Right ventricle myocardium inferior (tissue), 1 donor: ENCODE measurements at places on chromosomes 13 and 19. TPM values are rescaled to one million over a fixed set of nuclear protein-coding genes. Genes with fewer than 3 reads are reported as not detected.
A peak's percentile ranks its signal among the peaks of the same experiment; 100 is the strongest.

DNA sequence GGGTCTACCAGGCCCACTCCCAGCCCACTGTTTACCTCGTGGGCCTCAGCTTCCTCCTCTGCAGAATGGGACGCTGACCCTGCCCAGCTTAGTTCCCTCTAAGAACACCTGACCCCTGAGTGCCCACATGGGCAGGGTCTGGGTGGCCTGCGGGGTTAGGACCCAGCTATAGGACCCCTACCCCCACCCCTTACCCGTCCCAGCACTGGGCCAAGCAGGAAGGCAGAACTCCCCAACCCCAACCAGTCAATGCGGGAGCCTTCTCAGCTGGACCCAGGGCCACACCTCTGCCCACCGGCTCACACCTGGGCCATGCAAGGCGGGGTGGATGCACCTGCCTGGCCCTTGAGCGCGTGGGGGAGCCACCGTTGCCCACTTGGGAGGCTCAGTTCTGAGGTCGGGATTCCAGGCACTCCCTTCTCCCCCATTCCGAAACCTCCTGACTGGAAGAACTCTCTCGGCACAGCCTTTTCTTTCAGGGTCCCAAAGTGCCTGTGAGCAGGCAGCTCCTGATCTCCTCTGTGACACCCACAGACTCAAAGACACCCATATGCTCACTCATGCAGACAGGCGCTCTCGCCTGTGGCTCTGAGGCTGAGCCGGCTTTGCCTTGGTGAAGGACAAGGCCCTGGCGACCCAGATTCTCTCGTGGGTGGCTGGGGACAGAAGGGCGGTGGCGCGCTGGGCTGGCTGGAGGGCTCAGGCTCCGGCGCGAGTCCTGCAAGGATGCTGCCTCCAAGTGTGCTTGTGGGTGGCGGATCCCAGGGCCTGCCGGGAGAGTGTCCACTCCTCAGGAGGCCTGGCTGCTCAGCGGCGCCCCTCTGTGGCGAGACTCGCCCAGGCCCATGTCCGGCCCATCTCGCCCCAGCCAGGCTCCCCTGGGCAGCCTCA lies 27.9 kb upstream of the PARP4 start:
- peak; percentile 52 for DNase-seq

DNA sequence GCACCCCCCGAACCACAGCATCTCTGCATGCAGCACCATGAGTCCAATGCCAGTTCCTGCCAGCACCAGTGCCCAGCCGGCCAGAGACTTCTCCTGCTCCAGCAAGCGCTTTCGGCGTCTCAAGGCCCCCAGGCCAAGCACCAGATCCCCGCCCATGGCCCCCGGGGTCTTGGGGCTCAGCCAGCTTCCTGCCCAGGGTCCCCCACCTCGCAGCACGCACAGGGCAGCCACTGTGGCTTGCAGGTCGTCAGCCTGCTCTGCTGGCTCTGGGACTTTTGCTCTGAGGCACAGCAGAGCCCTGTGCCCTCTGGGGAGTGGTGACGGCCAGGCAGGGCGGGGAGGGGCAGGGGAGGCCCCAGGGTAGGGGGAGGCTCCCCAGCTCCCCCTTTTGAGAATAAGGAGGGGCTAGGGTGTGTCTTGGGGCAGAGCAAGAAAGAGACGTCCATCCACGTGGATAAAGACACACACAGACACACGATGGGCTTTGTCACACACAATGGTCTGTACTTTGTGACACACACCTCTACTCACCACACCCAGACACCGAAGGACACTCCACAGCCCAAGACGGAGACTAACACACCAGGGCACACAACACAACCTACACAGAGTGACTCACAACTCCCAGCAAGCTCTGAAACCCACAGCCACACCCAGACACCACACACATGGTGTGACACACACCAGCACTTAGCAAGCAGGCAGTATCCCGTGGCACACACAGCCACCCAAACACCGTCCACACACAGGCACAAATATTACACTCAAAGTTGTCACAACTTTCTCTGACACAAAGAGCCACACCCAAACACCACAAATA lies at the start of gene KCNN4:
KCNN4 (minus strand) TSS at position 268 of the 820 bp plus-strand sequence; CDS start at position 156, 112 bp downstream.
- no peak for DNase-seq

DNA sequence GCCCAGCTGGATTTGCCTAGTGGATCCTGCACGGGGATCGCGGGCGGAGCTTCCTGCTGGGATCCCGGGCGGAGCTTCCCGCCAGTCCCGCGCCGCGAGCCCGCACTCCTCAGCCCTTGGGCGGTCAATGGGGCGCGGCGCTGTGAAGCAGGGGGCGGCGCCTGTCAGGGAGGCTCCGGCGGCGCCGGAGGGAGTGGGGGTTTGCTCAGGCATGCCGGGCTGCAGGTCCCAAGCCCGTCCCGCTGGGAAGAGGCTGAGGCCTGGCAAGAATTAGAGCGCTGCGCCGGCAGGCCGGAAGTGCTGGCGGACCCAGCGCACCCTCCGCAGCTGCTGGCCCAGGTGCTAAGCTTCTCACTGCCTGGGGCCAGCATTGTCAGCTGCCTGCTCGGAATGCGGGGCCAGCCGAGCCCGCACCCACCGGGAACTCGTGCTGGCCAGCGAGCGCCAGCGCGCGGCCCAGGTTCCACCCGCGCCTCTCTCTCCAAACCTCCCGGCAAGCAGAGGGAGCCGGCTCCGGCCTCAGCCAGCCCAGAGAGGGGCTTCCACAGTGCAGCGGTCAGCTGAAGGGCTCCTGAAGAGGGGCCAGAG lies 119.6 kb downstream of the PRR20E start:
- DNase-seq: peak; percentile 39

GRCh38 chr13:35365883-35366282 lies 110.6 kb downstream of the MAB21L1 start:
- no peak for DNase-seq

DNA sequence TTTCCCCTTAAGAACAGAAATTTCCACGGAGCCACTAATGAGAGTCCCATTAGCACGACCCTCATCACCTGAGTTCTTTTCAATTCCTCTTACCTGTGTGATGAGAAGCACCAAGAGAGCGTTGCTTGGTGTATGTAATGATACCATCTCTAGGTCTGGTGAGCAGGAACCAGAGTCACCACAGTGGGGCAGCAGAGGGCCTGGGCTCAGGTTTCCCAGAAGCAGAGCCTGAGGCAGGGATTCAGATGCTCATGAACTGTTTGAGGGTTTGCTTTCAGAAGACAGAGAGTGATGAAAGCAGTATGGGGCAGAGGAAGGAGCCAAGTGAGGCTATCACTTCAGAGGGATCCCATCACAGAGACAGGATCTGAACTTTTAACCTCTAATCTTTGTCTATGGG lies 3.1 kb upstream of the PTPRH start:
- DNase-seq: no peak

DNA sequence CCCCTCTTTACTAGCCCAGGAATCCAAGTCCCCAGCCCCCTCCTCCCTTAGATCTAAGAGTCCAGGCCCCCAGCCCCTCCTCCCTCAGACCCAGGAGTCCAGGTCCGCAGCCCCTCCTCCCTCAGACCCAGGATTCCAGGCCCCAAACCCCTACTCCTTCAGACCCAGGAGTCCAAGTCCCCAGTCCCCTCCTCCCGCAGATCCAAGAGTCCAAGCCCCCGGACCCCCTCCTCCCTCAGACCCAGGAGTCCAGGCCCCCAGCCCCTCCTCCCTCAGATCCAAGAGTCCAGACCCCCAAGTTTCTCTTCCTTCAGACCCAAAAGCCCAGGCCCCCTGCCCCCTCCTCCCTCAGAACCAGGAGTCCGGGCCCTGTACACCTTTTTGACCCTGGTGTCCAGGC lies 11.5 kb downstream of the SPACA6 start:
- no peak for DNase-seq

- DNase-seq: peak; percentile 50
Measured at GRCh38 chr13:113996081-113996911, 22.4 kb upstream of the C13orf46 start.

DNA sequence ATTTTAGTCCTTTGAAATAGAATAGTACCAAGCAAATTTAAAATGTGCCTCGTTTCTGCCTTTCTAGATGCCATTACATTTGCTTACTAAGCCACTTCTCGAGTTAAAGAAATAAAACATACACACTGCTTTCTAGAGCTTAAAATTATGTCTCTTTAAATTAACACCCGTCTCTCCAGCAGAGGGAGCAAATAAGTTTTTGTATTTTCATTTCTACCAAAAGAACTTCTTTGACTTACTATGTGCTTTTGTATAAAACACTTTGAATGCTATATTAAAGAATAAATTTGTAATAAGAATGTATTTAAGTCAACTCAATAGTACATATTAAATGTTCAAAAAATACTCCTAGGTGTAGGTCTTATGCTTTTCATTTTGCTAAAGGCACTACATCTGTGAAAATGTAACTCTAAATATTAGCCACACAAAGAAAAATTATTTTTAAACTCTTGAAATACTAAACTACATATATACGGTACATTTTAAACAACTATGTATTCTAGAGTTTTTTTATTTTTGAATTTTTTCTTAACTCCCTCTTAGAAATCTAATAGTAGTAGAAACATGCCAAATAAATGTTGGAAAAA lies 269.3 kb upstream of the MIR17HG start:
- no peak for DNase-seq

DNA sequence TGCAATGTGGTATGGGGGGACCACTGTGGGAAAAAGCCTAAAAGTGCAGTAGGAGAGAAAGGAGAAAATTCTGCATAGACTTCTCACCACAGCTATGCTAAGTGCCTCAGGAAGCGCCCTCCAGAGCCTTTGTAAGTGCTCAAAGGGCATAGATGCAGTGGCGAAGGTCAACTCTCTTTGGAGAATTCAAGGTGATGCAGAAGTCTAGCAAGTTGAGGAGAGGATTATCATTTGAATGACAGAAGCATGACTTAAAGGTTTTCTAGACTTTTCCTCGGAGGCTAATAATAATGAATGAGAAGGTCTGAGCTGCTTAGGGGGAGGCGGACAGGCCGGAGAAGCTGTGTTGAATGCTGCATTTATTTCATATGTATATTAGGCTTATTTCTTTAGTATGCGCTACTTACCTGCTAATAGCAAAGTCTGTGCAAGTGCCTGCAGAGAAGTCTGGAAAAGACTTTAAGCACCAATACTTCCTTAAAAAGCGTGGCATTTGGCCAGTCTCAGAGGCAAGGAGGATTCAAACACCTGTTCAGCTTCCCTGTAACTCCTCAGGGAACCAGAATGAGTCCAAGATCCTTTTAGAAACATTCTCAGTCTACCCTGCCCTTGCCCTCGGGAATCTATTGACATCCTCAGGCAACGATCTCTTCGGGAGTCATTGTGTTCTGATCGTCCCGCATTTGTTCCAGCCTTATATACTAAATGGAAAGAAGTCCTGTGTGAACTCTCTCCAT lies 56.2 kb downstream of the FLT1 start:
- DNase-seq: no peak

DNA sequence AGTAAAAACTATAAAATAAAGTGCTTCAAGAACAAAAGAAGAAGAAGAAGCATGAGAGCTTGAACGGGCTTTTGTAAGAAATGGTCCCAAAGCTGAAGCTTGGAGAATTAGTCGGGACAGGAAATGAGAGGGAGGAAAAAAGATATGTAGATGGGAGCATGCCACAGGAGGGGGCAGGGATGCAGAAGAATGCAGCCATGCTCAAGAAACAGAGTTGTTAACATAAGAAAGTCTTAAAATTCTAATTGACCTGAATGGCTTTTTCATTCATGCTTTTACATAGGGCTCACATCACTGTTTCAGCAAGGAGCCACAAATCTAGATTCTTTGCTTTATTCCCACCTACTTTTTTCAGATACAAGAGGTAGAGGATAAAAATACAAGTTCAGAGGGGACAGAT lies 27.7 kb upstream of the NBEA start:
- DNase-seq: no peak

GRCh38 chr19:46766569-46767317 lies 20.5 kb upstream of the STRN4 start:
- peak; percentile 82 for DNase-seq

- DNase-seq: peak; percentile 78
Measured at GRCh38 chr19:8445488-8446001, 770 bp downstream of the HNRNPM start.

- DNase-seq: no peak
Measured at GRCh38 chr13:94317063-94317491, 162.4 kb downstream of the DCT start.

LYPD3 gene
- total RNA-seq: 0.19 TPM

ZNF497 gene
- total RNA-seq: 0.19 TPM

PCSK4 gene
- 0.89 TPM for total RNA-seq

FCHO1 gene
- total RNA-seq: 0.24 TPM

MYPOP gene
- total RNA-seq: 16.0 TPM

FFAR1 gene
- total RNA-seq: not detected

ZBTB7A gene
- total RNA-seq: 30.8 TPM

VSTM2B gene
- not detected for total RNA-seq
